Gastrocnemius medialis (tissue), 4 donors: ENCODE measurements at places on chromosomes 3 and 15.
A peak's percentile ranks its signal among the peaks of the same experiment; 100 is the strongest.

GRCh38 chr3:151845306-151845905 lies 28.0 kb upstream of the SUCNR1 start:
- H3K4me1 ChIP-seq = no peaks in the 10 kb centered on the region
- H3K27ac ChIP-seq = no peak overlapping the region
- no peaks in the 10 kb centered on the region for H3K27me3 ChIP-seq

DNA sequence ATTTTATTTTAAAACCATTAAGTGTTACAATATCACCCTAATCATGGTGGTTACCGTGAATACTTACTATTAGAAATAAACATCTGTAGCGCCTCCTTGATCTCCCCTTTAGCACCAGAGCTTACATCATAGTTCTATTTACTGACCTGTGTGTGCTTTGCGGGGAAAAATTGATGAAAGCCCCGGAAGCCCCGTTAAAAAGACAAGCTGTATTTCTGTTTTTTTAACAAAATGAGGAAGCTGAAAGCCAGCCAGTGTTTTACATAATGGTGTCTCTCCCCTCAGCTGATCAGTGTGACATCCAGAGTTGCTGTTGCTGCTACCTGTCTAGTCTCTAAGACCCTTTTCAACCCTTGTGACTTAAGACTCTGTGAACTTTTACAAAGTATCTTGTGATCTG lies 100.8 kb downstream of the OPA1 start:
- no peak overlapping the region for H3K27ac ChIP-seq
- no peaks in the 10 kb centered on the region for H3K4me1 ChIP-seq
- no peak overlapping the region for H3K4me3 ChIP-seq
- no peaks in the 10 kb centered on the region for H3K36me3 ChIP-seq

- H3K4me3 ChIP-seq = no peak overlapping the region
- peaks cover 9% of the 10 kb centered on the region for H3K36me3 ChIP-seq
- no peaks in the 10 kb centered on the region for H3K27me3 ChIP-seq
- H3K4me1 ChIP-seq = peaks cover 43% of the 10 kb centered on the region
- no peak for DNase-seq
- no peak overlapping the region for H3K27ac ChIP-seq
Measured at GRCh38 chr15:64503197-64503596, 42.8 kb downstream of the ZNF609 start.

- H3K4me3 ChIP-seq = no peak overlapping the region
- no peaks in the 10 kb centered on the region for H3K36me3 ChIP-seq
- no peak overlapping the region for H3K27ac ChIP-seq
- no peaks in the 10 kb centered on the region for H3K4me1 ChIP-seq
Measured at GRCh38 chr3:126311338-126311978, 45.8 kb downstream of the KLF15 start.

- no peak for DNase-seq
- H3K4me3 ChIP-seq = no peak overlapping the region
- H3K27ac ChIP-seq = no peak overlapping the region
- no peaks in the 10 kb centered on the region for H3K36me3 ChIP-seq
Measured at GRCh38 chr15:44159492-44159891, 35.6 kb downstream of the FRMD5 start.

DNA sequence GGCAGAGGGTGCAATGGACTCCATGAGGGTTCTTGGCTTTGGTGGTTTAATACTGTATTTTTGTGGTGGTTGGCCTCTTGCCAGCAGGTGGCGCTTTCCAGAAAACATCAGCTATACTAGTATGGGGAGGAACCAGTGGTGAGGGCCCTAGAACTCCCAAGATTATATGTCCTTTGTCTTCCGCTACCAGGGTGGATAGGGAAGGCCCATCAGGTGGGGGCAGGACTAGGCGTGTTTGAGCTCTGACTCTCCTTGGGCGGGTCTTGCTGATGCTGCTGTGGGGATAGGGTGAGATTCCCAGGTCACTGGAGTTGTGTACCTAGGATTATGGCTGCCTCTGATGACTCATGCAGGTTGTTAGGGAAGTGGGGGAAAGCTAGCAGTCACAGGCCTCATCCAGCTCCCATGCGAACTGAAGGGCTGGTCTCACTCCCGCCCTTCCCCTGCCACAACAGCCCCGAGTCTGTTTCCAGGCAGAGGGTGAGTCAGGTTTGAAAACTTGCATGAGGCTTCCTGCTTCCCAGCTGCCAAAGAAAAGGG lies 357.7 kb downstream of the OTOL1 start:
- H3K27me3 ChIP-seq = no peaks in the 10 kb centered on the region
- no peak overlapping the region for H3K27ac ChIP-seq
- H3K4me3 ChIP-seq = no peak overlapping the region
- no peaks in the 10 kb centered on the region for H3K4me1 ChIP-seq
- H3K36me3 ChIP-seq = no peaks in the 10 kb centered on the region

DNA sequence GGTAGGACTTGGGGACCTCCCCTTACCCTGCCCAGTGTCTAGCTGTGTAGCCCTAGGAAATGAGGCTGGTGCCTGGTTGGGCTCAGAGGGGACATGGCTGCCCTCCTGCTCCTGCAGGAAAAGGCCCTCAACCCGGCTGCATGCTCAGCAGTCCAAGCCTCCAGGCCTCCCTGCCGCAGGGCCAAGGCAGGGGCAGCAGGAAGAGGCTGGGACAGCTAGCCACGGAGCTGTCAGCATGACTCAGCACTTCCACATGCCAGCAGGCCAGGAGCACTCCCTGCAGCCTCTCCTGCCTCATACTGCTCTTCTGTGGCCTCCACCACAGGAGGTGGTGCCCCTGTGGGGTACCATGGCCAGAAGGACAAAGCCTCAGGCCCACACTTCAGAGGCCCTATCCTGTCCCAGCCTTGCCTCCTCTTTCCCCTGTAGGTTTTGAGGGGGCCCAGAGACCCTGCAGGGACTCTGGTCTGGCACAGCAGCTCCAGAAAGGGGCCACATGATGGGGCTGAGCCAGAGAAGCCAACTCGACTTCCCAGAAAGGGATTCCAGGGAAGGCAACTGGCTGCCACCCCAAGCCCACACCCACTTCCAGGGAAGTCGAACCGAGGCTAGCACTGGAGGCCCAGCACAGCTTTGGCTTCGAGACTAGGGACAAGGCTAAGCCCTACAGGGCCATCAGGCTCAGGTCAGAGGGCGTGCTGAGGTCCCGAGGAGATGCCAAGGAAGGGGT lies 19.5 kb downstream of the TKT start:
- H3K4me3 ChIP-seq = no peak overlapping the region
- peak; percentile 35 for DNase-seq
- peak overlapping the region; percentile 43 for H3K27ac ChIP-seq
- H3K4me1 ChIP-seq = peaks cover 21% of the 10 kb centered on the region
- peaks cover 82% of the 10 kb centered on the region for H3K36me3 ChIP-seq
- H3K27me3 ChIP-seq = no peaks in the 10 kb centered on the region

DNA sequence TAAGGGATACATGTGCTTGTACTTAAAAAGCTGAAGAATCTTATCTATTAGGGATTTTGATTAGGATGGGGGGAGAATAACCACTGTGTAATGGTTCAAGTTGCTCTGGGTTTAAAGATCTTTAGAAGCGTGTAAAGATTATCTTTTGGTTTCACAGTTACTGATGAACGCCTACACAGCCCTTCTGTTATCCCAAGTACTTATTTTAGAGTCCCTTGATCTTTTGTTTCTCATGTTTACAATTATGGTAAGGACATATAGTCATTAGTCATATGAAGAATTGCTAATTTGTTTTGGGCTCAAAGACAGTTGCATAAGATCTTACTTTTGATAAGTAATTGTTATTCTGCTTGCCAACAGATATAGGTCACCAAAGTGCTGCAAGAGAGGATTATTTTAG lies 160.1 kb downstream of the PLCL2 start:
- H3K4me3 ChIP-seq = no peak overlapping the region
- peaks cover 34% of the 10 kb centered on the region for H3K4me1 ChIP-seq
- no peak overlapping the region for H3K27ac ChIP-seq
- no peaks in the 10 kb centered on the region for H3K27me3 ChIP-seq

- H3K4me1 ChIP-seq = peaks cover 34% of the 10 kb centered on the region
- no peak overlapping the region for H3K4me3 ChIP-seq
- H3K36me3 ChIP-seq = peaks cover 10% of the 10 kb centered on the region
- peak overlapping the region; percentile 43 for H3K27ac ChIP-seq
- DNase-seq = peak; percentile 57
- no peaks in the 10 kb centered on the region for H3K27me3 ChIP-seq
Measured at GRCh38 chr15:75921732-75922703, 18.3 kb downstream of the FBXO22 start.

- H3K27me3 ChIP-seq = no peaks in the 10 kb centered on the region
- H3K4me3 ChIP-seq = no peak overlapping the region
- DNase-seq = no peak
- H3K4me1 ChIP-seq = peaks cover 18% of the 10 kb centered on the region
- H3K27ac ChIP-seq = peak overlapping the region; percentile 21
Measured at GRCh38 chr3:15805756-15806266, 8.0 kb upstream of the ANKRD28 start.

DNA sequence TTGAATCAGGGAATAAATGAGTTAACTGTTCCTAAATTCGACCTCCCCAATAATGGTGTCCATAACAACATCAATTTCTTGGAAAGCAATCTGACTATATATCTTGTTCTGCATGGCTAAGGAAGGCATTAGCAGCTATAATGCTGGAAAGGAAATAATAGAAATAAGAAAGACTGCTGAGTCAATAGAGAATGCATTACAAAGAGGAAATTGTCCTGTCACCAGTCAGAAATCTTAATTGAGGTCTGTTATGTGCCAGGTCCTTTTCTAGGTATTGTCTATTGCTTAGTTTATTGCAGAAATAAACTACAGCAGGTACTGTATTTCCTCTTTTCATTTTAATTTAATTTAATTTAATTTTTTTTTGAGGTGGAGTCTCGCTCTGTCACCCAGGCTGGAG lies 5.9 kb upstream of the PPP1R2 start:
- DNase-seq = no peak
- peaks cover 30% of the 10 kb centered on the region for H3K4me1 ChIP-seq
- no peaks in the 10 kb centered on the region for H3K36me3 ChIP-seq
- H3K27ac ChIP-seq = no peak overlapping the region
- no peaks in the 10 kb centered on the region for H3K27me3 ChIP-seq

- no peak overlapping the region for H3K27ac ChIP-seq
- H3K27me3 ChIP-seq = no peaks in the 10 kb centered on the region
- H3K4me1 ChIP-seq = no peaks in the 10 kb centered on the region
- no peak overlapping the region for H3K4me3 ChIP-seq
- H3K36me3 ChIP-seq = no peaks in the 10 kb centered on the region
Measured at GRCh38 chr3:23656821-23657220, 148.9 kb upstream of the UBE2E1 start.

DNA sequence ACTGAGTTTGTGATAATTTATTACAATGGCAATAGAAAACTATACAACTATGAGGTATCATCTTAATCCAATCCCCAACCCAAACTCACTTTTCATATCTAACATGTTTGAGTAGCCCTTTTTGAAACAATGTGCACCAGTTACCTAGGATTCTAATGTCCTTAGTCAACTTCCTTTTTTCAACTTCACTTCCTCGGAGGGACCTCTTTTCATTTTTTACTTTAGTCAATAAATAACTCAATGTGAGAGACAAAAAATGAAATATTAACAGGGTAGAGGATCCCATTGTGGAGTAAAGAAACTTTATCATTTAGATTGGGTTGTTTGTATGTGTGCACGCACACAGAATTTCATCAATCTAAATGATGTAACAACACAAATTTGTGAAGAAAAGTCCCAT lies 193.6 kb upstream of the LRRC3B start:
- no peaks in the 10 kb centered on the region for H3K4me1 ChIP-seq
- H3K36me3 ChIP-seq = no peaks in the 10 kb centered on the region
- H3K4me3 ChIP-seq = no peak overlapping the region
- DNase-seq = no peak
- H3K27me3 ChIP-seq = no peaks in the 10 kb centered on the region

- no peak overlapping the region for H3K27ac ChIP-seq
- no peaks in the 10 kb centered on the region for H3K36me3 ChIP-seq
- no peaks in the 10 kb centered on the region for H3K4me1 ChIP-seq
- no peaks in the 10 kb centered on the region for H3K27me3 ChIP-seq
Measured at GRCh38 chr3:74537164-74537563, 77.3 kb downstream of the CNTN3 start.

DNA sequence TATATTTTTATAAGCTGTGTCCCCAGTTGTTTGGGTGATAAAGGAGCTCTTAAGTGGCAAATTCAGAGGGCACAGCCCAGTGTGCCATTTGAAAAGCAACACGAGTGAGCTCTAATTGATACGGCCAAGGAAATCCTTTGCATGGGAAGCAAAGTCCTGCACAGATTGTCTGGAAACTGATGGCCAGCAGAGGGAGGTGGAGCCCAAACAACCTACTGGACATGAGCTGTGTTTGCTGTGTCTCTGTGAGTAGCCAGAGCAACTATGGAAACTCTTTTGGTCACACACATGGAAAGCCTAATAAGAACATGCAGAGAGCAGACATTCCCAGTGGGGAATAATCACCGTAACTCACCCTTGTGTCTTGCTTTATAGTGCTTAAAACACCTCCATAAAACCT lies 24.4 kb downstream of the ONECUT1 start:
- no peak overlapping the region for H3K4me3 ChIP-seq
- DNase-seq = no peak
- no peaks in the 10 kb centered on the region for H3K36me3 ChIP-seq
- H3K27ac ChIP-seq = no peak overlapping the region
- peaks cover 5% of the 10 kb centered on the region for H3K27me3 ChIP-seq

DNA sequence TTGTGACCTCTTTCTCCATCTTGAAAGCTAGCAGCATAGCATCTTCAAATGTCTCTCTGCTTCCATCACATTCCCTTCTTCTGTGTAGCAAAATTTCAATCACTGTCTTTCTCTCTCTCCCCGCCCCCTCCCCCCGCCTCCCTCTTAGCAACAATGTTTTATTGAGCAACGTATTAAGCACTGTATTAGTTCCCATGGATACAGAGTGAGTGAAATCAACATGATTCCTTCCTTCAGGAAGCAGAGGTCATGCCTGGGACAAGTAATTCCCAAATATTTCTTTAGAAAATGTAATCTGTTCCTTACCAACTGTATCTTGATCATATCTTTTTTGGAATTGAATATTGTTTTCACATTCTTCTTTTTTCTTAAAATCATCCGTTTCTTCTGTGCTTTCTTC lies 373.7 kb upstream of the NECTIN3 start:
- no peak for DNase-seq
- H3K27me3 ChIP-seq = no peaks in the 10 kb centered on the region
- H3K4me3 ChIP-seq = no peak overlapping the region
- no peaks in the 10 kb centered on the region for H3K4me1 ChIP-seq
- H3K36me3 ChIP-seq = no peaks in the 10 kb centered on the region
- no peak overlapping the region for H3K27ac ChIP-seq

DNA sequence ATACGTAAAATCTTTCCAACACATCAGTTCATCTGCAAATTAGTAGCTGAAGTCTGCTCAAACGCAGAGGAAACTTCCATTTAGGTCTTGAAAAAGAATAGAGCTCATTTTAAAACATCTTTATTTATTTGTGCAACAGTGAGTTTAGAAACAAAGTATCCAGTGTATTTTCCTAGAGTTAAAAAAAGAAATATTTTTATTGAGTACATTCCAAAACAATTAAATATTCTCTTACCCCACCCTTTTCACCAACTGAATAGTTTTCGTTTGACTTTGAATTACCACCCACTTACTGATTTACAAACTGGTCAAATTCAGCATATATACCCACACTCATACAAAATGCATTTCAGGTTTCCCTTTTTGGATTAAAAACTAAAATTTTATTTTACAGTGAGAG lies 104.7 kb downstream of the ZBTB20 start:
- H3K36me3 ChIP-seq = no peaks in the 10 kb centered on the region
- no peak overlapping the region for H3K27ac ChIP-seq
- DNase-seq = no peak
- H3K4me1 ChIP-seq = no peaks in the 10 kb centered on the region
- no peak overlapping the region for H3K4me3 ChIP-seq

- no peak for DNase-seq
- H3K4me3 ChIP-seq = peak overlapping the region; percentile 75
- no peak overlapping the region for H3K27ac ChIP-seq
- H3K4me1 ChIP-seq = peaks cover 8% of the 10 kb centered on the region
- H3K36me3 ChIP-seq = no peaks in the 10 kb centered on the region
Measured at GRCh38 chr15:89244574-89244903, 760 bp downstream of the FANCI start.
